ENCODE measurements at places on chromosomes 5 and 9.

GRCh38 chr5:74054139-74054538 is 428.1 kb downstream of the ARHGEF28 start:
- DNase-seq: no peak

DNA sequence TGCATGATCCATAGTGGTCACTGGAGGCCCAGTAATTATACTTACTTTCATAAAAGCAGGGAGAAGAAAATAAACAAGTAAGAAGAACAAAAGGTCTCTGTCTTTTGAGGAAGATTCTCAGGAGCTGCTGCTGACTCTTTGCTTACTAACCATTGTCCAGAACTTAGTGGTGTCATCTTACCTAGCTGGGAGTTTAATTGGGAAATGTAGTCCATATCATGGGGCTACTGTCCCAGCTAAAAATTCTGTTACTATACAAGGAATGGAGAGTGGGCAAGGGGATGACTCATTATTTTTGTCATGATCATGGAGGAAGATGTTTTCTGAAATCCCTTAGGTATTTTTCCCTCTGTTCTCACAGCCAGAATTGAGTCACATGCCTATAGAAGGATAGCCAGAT is 639.3 kb downstream of the MTRR start:
- no peak for DNase-seq

DNA sequence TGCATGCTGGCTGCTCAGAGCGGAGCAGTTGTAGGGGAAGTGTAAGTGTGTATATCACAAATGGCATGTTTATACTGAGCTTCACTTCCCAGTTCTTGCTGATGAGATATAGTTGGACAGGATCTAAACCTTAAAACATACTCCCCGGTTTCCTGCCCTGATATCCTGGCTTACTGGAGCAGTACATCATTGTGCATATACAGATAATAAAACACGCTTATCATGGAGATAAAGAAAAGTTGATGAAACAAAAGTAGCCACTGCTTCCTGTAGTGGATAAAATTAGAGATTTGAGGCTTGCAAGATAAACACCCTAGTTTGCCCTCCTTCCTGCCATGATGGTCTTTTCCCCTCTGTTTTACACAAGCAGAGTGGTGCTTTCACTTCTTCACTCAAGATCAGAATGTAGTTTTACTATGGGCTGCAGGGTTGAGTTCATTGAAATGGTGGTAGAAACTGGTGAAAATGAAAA is 15.0 kb downstream of the NPR3 start:
- DNase-seq: no peak

DNA sequence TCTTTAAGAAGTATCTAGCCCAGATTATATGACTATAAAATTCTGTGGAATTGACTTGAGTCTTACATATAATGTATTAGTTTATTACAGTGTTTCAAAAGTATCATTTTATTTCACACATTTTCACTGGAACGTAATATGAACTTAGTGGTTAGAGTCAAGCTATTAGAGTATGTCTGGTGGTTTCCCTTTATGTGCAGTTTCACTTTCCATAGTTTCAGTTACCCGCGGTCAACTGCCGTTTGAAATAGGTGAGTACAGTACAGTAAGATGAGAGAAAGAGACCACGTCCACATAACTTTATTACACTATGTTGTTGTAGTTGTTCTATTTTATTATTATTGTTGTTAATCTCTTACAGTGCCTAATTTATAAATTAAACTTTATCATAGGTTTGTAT is 50.5 kb downstream of the COMMD10 start:
- no peak for DNase-seq

- no peak for DNase-seq
Observed at GRCh38 chr9:575139-575538, 266.4 kb upstream of the DMRT1 start.

DNA sequence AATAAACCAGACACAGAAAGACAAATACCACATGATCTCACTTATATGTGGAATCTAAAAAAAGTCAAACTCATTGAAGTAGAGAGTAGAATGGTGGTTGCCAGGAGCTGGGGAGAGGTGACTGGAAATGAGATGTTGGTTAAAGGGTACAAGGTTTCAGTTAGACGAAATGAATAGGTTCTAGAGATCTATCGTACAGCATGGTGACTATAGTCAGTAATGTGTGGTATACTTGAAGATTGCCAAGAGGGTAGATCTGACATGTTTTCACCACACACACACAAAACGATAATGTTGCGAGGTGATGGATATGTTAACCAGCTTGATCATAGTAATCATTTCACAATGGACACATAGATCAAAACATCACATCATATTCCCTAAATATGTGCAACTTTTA is 46.4 kb downstream of the FGF1 start:
- no peak for DNase-seq

- DNase-seq: no peak
Observed at GRCh38 chr5:155046591-155046990, 33.0 kb downstream of the KIF4B start.

DNA sequence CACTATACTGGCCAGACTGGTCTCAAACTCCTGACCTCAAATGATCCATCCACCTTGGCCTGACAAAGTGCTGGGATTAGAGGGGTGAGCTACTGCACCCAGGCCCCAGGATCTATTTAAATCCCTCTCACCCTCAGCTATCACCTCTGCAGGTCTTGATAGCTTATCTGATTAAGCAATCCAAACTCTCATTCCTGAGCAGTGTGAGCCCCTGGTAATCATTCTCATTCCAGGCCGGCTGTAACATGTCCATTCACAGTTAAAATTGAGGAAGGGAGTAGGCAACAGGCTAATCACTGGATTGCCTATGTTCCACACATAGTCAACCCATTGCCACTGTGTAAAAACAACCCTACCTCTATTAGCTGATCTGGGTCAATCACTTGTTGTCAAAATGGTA is 111.1 kb downstream of the AGTPBP1 start:
- no peak for DNase-seq

- DNase-seq: no peak
Observed at GRCh38 chr9:123318202-123318601, 37.8 kb upstream of the CRB2 start.
